ENCODE measurements at places on chromosomes 3 and 15.

DNA sequence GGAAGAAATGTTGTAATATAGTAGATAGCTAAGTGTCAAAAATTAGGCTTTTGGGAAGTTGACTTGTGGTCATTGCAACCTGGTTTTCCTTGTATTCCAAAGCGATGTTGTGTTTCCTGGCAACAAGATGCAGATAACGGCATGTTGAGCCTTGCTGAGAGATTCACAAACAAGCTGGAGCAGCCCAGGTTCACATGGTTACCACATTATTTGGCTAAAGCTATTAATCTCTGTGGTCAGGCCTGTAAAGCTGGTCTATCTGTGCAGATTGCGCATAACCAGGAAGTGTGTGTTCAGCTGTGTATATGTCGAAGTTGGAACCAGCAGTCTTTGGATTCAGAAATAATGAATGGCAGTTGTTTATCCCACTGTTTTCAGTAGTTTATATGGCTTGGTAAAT lies 6.6 kb downstream of the TIPARP start:
- no peak for DNase-seq

- DNase-seq = no peak
Observed at GRCh38 chr15:57993409-57994145, 71.9 kb downstream of the ALDH1A2 start.

- no peak for DNase-seq
Observed at GRCh38 chr3:87161013-87161412, 66.1 kb upstream of the CHMP2B start.

GRCh38 chr3:141955175-141955574 lies 78.7 kb downstream of the ATP1B3 start:
- DNase-seq = no peak

- DNase-seq = no peak
Observed at GRCh38 chr3:122263974-122264588, 61.0 kb upstream of the CSTA start.

DNA sequence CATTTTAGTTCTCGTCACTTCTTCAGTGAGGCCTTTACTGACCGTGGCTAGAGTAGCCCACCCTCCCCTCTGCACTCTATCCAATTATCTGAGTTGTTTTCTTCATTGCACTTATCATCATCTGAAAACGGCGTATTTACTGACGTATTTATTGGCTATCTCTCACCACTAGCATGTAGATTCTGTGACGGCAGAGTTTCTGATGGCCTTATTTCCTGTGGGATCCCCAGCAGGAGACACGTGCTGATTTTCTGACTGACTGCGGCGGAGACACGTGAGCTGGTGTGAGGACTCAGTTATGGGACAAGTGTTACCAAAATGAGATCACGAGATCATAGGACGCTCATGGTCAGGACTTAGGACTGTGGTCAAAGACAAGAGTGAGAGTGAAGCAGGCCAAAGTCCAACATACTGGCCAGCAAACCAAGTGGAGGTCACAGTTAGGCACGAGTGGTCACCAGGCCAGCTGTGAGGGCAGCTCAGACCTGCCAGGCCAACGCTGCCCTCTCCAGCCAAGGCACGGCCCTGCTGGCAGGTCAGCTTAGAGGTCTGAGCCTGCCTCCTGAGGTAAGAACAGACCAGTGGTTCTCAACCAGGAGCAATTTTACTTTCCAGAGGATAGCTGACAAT lies 50.6 kb upstream of the BNIP2 start:
- DNase-seq = no peak

GRCh38 chr3:186073641-186074040 lies 35.2 kb downstream of the ETV5 start:
- DNase-seq = no peak

DNA sequence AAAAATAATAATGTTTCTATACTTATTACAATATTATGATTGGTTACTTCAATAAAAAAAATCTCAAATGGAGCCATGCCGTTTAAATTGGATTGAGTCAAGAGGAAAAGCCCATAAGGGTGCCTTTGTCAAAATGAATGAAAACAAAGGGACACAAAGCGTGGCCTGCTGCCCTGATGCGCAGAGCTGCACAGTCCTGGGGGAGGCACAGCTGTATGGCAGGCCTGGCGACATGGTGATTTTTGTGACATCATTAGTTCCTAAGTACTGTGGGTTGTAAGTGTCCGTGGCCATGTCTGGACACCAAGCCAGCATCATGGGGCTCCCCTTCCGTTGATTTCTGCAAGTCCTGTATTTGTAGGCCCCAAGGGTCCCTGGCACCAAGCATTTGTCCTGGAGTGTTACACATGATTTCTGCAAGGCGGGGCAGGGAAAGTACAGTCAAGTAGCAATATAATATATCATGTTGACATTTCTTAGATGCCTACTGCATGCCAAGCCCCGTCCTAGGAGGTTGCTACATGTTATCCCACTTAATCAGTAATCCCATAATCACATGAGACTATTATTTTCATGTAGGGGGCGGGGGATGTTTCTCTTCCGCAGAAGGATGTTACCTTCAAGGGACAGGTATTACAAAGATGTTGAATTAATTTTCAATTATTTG lies 59.7 kb downstream of the GHSR start:
- DNase-seq = no peak

- no peak for DNase-seq
Observed at GRCh38 chr3:151276038-151276686, 2.2 kb downstream of the P2RY14 start.

- no peak for DNase-seq
Observed at GRCh38 chr15:51672913-51673857, 8.1 kb upstream of the SCG3 start.

DNA sequence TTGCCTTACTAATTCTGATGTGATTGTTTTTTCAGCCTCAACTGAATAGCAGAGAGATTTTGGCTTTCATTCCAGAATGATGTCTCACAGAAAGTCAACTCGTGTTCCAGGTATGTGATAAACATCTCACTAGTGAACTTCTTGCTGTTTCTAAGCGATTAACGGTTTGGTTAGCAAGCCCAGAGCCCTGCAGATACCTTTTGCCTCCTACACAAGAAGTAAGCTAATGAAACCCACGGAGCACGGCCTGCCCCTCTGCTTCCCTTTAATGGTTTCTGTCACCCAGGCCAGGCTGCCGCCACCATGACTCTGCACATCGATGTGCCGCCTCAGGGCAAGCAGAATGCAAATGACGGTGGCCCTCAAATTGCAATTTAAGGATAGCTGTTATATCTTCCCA lies 155.9 kb upstream of the ICE2 start:
- no peak for DNase-seq

GRCh38 chr3:32208447-32208846 lies 30.0 kb upstream of the CMTM8 start:
- DNase-seq = no peak

DNA sequence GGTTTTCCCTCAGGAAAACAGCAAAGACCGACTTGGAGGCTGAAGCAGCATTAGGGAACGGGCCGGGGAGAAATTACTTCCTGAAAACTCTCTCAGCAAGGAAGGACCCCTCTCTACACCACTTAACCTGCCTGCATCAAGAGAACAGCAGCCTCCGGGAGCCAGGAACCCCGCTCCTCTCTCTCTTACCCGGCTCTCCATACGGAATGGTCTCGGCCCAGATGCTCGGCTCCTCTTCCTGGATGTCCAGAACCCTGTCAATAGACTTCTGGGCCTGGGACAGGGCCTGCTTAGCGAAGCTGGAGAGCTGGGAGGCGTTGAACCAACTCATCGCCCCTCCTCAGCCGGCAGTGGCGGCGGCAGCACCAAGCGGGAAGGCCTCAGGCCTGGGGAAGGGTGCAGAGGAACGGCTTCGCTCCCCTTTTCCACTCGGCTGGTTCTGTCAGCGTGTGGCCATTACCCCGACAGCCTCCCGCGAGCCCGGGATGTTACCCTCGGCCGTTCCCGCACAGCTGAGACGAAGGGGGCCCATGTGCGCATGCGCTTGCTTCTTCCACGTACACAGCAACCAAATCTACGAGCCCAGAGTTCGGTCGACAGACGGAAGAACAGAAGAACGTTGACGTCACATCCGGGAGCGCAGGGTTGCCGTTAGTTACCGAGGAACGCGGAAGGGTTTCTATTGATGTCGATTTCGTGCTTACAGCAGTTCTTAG lies at the start of gene TMF1:
TMF1 (minus strand) TSS at position 578 of the 716 bp plus-strand sequence; CDS start at position 331, 247 bp downstream.
- peak; percentile 96 for DNase-seq

DNA sequence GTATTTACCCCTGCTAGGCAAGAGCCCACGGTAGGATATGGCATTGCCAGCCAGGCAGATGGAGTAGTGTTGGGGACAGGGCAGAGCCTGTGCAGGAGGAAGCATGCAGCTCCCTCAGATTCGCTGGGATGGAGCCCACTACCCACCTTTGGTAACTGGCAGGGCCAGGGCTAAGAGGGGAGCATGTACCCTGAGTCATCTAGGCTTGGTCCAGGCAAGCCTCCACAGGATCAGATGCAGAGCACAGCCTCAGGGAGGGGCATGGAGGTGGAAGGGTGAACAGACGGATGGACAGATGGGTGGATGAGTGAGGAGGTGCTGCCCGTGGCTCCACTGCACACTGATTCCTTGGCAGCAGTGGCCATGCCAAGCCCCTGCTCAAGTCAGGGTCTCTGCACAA lies 33.0 kb downstream of the IL20RB start:
- DNase-seq = no peak

GRCh38 chr3:27752926-27753325 lies 30.8 kb upstream of the EOMES start:
- DNase-seq = no peak

GRCh38 chr3:177349384-177349783 lies 152.1 kb upstream of the TBL1XR1 start:
- DNase-seq = no peak

DNA sequence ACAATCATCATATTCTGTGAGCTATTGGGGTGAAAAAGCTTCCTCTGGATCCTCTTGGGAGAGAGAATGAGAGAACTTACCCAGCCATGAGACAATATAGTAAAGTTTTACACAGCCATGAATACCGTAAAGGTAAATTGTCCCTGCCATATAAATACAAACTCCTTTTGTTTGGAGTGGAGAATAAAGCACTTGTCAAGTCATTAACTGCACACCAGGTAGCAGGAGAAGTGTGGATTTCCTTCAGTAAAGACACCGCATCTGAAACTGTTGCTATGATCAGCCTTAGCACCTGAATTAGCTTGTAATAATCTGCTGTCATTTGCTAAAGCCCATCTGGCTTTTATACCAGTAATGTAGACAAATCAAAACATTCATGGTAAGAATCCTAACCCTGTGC lies 336.6 kb upstream of the SLCO3A1 start:
- no peak for DNase-seq

- DNase-seq = no peak
Observed at GRCh38 chr15:67137951-67138848, 72.8 kb downstream of the SMAD3 start.

- no peak for DNase-seq
Observed at GRCh38 chr15:29668120-29668602, 154.1 kb downstream of the TJP1 start.

DNA sequence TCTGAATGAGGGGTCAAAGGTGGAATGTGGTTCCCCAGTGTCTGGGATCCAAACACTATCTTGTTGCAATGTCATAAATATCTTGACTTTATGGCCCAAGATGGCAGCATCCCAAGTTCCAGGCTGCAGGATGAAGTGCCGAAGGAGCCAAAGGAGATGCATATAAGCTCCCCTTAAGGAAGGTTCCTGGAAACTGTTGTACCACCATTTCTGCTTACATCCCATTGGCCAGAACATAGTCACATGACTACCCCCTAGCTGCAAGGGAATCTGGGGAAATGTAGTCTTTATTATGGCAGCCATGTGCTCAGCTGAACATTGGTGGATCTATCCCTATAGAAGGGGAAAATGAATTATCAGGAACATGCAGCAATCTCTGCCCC lies 54.3 kb downstream of the BDH1 start:
- no peak for DNase-seq

GRCh38 chr15:91484141-91484540 lies 369.4 kb upstream of the SLCO3A1 start:
- DNase-seq = no peak

GRCh38 chr15:77568973-77569728 lies 63.6 kb downstream of the LINGO1 start:
- no peak for DNase-seq

- no peak for DNase-seq
Observed at GRCh38 chr3:20022954-20023622, 11.0 kb upstream of the PP2D1 start.

DNA sequence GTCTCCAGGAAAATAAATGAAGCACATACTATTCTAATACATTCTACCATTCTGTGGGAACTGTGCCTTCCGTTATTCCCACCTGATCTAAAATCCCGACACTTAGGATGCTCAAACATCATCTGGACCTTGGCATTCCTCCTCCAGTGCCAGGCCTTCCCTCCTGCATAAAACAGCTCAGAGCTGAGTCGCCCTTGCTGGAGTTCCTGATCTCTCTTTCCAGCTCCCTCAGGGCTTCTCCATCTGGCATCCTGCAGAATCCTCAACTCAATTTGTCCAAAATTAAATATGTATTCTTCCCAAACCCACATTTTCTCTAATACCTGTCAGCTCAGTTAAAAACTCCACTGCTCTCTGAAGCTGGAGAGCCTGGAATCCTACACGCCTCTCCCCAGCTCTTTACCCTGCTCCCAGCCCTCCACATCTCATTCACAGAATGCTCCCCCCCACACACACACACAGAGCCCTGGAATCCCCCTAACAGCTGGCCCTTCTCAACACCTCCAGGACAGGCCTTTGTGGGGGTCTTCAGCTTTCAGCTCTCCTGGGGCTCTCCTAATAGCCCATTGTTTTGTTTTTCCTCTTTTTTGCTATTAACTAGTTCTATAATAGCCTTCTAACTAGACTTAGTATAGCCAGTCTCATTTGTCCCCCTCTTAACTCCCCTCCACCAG lies 78.5 kb downstream of the HMG20A start:
- DNase-seq = no peak

DNA sequence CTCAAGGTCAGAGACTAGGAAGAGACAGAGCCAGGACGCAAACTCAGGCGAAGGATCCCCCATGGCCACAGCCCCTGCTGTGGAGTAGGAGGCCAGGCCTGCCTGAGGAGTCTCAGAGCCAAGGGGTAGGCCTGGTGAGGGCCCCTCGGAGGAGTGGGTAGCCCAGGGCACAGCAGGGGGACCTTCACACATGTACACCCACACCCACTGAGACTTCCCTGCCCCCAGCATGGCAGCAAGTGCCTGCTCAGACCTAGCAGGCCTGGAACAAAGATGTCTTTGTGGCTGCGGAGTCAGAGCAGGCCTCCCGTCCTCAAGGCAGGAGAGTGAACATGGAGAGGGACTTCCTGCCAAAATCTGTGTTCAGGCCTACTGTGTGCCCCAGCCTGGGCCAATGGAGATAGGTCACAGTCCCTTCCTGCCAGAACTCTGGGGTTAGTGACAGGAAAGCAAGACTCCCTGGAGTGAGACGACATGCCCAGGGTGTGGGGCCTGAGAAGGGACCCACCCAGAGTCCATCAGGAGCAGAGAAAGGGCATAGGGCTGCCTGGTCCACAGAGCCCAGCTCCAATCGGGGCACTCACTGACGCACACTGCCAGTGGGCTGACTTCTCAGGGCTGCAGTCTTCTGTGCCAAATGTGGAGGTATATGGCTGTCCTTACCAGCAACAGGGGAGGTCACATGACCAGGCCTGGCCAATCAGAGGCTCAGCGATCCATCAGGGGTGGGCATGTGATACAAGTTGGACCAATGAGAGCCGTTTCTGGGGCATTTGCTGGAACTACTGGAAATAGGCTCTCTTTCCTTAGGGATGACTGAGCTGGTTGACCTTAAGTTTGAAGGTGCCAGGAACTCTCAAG lies 2.3 kb downstream of the GRIP2 start:
- DNase-seq = no peak
